ENCODE measurements at places on chromosomes 5 and 9.

DNA sequence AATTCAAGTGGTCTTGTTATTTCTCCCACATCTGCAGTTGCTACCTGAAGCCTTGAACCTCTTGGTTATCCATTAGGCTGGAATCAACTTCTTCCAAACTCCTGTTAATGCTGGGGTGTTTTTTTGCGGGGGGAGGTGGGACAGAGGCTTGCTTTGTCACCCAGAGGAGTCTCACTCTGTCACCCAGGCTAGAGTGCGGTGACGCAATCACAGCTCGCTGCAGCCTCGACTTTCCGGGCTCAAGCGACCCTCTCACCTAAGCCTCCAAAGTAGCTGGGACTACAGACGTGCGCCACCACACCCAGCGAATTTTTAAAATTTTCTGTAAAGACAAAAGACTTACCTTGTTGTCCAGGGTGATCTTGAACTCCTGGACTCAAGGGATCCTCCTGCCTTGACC lies 4.4 kb downstream of the SCGB3A1 start:
- no peak for DNase-seq

DNA sequence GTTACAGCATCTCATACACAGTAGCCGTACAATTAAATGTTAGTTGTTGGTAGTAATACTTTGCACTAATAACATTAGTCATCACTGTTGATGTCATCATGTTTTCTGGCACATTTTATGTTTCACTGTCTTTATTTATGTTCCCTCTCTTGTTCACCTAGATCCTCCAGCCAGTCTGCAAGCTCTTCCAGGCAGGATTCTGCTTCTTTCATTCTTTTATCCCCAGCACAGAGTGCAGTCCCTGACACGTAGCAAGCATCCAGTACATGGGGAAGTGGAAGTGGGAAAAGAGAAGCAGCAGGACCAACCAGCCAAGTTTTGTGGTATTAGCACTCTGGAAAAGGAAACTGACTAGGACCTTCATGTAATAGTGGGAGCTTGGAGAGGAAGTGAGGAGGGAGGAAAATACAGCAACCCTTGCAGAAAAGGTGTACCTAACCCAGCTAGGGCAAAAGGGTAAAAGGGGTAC lies 89.7 kb upstream of the SLC44A1 start:
- no peak for DNase-seq

DNA sequence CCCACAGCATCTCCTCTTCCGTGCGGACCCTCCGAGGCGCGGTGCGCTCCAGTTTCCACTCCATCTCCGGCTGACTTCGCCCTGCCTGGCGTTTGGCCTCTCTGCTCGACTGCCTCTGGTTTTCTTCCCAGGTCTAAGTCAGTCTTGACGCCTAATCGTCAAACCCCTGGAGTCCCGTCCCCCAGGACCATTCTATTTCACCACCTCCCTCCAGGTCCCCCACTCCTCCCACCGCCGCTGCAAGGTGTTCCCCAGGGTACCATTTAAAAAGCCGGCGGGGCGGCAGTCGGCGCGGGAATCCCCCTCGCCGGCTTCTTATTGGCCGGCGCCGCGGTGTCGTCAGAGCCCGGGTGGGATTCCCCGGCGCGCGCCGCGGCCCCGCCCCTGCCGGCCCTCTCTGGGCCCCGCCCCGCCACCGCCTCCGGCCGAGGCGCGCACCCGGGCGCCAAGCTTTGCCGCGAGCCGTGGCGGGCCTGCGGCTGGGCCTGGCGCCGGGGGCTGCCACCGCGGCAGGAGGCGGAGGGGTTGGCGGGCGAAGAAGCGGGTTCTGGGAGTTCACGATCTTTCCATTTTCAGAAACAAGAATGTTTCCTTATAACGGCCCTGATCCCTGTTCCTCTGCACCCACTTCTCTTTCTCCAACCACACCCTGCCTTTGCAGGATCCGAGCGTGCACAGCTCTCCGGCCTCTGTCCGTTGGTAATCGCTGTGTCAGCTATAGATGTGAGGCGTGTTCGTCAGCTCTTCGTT lies at the start of gene CDC20B:
CDC20B (minus strand) TSS at position 241 of the 750 bp plus-strand sequence; CDS start at position 64, 177 bp downstream.
- peak; percentile 83 for DNase-seq

GRCh38 chr9:137136261-137136880 lies 2.6 kb upstream of the GRIN1 start:
- no peak for DNase-seq

DNA sequence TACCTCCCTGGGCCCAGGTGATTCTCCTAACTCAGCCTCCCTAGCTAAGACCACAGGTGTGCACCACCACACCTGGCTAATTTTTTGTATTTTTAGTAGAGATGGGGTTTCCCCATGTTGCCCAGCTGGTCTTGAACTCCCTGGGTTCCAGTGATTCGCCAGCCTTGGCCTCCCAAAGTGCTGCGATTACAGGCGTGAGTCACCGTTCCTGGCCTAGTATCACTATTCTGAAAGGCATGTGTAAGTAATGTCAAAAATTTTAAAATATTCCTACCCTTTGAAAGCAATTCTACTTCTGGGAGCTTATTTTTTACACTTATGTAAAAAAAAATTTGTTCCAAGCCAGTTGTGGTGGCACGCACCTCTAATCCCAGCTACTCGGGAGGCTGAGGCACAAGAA lies 27.1 kb upstream of the TLE1 start:
- no peak for DNase-seq

- no peak for DNase-seq
Measured at GRCh38 chr9:4590430-4591122, 71.5 kb upstream of the PLPP6 start.

DNA sequence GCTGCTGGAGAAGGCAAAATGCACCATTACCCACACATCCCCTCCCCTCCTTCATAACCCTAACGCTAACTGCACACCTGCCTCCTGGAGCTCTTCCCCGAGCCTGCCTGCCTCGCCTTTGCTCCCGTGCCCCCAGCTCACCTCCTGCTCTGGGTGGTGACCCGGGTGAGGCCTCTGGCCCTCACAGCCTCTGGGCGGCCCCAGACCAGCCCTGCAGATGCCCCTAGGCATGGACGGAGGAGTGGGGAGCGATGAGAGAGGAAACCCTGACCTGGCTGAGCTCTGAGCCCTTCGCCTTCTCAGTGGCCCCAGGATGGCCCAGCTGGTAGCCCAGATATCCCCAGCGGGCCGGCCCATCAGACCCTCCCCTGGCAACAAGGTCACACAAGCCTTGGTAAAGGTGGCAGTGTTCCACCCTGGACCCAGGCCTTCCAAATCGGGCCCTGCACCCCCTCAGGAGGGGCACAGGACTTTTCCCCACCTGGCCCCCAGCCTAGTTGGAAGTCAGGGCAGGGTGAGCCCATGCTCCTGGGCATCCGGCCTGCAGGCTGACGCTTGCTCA lies 14.5 kb upstream of the CAMSAP1 start:
- DNase-seq: no peak

GRCh38 chr5:14167211-14167845 lies 24.2 kb downstream of the TRIO start:
- no peak for DNase-seq

- DNase-seq: no peak
Measured at GRCh38 chr9:14212697-14213420, 101.1 kb downstream of the NFIB start.
